SK-N-SH (cell line): ENCODE measurements at places on chromosomes 13 and 19.

- H3K27ac ChIP-seq: no peak overlapping the region
- no peaks in the 10 kb centered on the region for H3K36me3 ChIP-seq
- no peak overlapping the region for H3K4me3 ChIP-seq
- DNase-seq: no peak
- no peaks in the 10 kb centered on the region for H3K4me1 ChIP-seq
These were observed 33.6 kb upstream of the SIAH3 start for GRCh38 chr13:45885194-45885593.

DNA sequence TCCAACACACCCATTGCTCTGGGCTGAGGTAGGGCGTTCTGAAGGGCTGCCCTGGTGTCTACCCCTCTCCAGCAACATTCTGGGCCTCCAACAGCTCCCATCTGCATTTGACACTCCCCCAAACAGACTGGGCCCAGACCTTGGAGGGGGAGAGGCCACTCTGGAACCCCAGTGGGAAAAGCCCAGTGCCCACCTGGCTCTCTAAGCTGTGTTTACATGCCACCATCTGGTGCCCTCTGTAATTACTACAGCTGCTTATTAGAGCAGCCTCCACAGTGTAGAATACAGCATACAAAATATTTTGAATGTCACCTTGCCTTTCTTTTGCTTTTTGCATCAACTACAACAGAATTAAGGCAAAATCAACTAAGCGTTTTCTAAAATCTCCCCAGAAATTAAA lies 35.8 kb upstream of the TM9SF2 start:
- H3K27ac ChIP-seq: no peak overlapping the region
- DNase-seq: no peak
- H3K4me1 ChIP-seq: no peaks in the 10 kb centered on the region; the same call in 1 of the 2 replicates
- H3K4me3 ChIP-seq: no peak overlapping the region
- no peaks in the 10 kb centered on the region for H3K36me3 ChIP-seq

DNA sequence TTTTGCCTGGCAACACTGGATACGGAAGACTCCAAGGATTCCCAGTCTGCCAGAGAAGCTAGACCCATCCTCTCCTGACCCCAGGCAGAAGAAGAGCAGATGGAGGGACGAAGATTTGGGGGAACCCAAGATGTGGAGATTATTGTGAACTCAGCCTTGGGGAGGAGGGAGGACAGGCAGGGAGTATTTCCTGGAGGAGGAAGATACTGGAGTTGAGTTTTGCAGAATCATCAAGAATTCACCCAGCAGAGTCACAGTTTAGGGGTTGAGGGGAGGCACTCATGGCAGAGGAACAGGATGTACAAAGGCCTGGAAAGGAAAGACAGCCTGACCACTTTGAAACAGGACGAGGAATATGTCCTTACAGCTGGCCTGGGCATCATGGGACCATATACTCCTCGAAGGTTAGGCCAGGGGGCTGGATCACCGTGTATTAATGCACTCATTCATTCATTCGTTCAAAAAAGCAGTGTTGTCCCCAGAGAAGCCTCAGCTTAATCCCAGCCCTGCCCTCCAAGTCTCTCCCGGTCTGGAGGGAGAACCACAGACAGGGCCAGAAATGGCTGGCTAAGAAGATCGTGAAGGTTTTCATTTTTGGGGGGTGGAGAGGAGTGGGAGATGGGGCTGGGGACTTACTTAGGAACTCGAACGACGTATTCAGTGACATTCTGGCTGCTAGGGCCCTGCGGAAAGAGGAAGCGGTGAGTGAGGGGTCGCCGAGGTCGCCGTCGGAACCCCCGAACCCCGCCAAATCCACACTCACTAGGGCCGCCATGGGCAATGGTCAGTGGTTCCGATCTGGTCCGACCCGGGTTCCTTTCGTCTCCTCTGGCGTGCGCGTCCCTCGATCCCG lies 517 bp downstream of the GTF2F1 start:
- no peak for DNase-seq
- peaks cover 22% of the 10 kb centered on the region; the same call in 1 of the 2 replicates for H3K36me3 ChIP-seq
- H3K27ac ChIP-seq: peak overlapping the region; percentile 94
- peaks cover 5% of the 10 kb centered on the region; the same call in 1 of the 2 replicates for H3K4me1 ChIP-seq

GRCh38 chr13:36068566-36068965 lies 62.6 kb downstream of the DCLK1 start:
- H3K4me1 ChIP-seq: peaks cover 19% of the 10 kb centered on the region
- no peaks in the 10 kb centered on the region for H3K27me3 ChIP-seq
- H3K36me3 ChIP-seq: no peaks in the 10 kb centered on the region
- H3K27ac ChIP-seq: no peak overlapping the region
- no peak overlapping the region for H3K4me3 ChIP-seq

GRCh38 chr19:7897292-7897691 lies 6.4 kb upstream of the MAP2K7 start:
- no peaks in the 10 kb centered on the region for H3K36me3 ChIP-seq
- DNase-seq: no peak
- H3K27ac ChIP-seq: no peak overlapping the region
- no peaks in the 10 kb centered on the region; the same call in 1 of the 2 replicates for H3K4me1 ChIP-seq
- no peak overlapping the region for H3K4me3 ChIP-seq
